KBM-7 (cell line): ENCODE measurements at places on chromosomes 5 and 9.

- DNase-seq: no peak
Observed at GRCh38 chr5:31918739-31919138, 255.4 kb downstream of the GOLPH3 start.

DNA sequence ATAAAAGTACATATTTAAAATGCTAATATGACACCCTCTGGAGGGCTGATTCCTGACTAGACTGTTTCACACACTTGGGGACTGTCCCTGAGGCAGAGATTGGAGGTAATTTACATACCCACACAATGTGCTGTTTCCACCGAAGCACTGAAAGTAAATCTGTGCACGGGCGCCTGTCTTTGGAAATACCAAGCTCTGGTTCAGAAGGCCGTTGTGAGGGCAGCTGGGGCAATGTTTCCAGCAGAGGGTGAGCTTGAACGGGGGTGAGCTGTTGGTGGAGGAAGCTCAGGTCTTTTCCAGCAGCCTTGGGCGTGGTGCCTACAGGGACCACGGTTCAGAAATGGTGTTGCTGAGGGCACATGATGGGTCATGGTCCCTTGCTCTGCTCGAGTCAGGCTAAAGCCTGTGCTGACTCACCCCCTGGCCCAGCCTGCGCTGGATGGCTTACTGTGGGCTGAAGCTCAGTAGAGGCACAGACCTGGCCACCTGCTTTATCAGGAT is 25.8 kb upstream of the HMCN2 start:
- no peak for DNase-seq

GRCh38 chr5:31561946-31562345 is 29.8 kb downstream of the C5orf22 start:
- DNase-seq: no peak

- peak; percentile 44 for DNase-seq
Observed at GRCh38 chr5:22852807-22853660, at the start of gene CDH12. Gene CDH12 (minus strand): TSS chr5:22853344.

DNA sequence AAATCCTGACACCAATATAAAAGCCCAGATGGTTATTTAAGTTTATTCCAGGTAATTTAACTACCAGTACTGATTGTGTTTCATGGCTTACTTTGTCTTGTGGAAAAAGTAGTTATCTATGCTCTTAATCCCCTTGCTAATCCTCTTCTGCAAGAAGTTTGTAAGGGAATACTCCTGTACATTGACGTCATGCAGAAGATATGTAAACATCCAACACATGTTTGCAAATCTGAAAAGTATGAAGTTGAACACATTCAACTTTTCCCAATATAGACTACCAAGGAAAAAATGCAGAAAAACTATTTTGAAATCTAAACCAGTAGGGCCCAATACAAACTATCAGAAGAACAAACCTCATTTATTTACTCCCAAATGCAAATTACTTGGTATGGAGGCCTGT is 56.3 kb upstream of the ELL2 start:
- DNase-seq: no peak

DNA sequence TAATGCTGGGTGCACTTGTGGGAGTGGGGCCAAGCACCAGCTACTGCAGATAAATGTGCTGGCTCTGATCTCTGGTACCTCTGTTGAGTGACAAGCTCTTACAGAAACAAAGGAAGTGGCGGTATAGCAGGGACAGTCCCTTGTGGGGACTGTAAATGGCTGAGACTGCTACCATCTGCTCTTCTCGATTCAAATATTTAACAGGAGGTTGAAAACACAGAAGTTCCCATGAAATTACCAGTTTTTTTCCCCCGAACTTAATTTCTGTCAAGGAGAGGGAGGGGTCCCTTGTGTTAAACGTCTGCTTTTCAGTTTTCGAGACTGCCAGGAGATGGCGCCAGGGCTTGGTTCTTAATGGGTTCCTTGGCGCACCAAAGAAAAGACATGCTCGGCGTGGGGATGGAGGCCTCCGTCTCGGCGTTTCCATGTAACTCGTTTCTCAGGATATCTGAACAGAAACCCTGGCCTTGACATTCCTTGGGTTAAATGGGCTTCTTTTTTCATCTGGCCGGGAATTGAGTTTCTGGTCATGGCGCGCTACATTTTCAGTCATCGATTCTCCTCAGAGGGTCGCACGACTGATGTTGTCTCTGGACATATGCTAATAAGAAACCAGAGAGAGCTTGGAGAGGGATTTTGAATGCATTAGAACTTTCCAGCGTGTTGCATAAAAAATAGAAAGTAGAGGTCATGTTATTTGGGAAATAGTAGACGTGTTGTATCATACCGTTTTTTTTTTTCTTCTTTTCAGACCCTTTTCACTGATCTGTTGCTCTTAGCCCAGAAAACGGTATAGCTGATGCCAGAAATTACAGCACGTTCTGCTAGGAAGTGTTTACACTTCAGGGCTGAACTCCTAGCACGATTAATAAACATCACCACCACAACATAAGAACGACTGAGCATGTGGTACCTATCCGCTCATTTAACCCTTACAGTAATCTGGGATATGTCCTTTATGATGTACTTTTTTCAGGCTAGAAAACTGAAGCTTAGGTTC is 64.0 kb downstream of the CARTPT start:
- DNase-seq: peak; percentile 71

DNA sequence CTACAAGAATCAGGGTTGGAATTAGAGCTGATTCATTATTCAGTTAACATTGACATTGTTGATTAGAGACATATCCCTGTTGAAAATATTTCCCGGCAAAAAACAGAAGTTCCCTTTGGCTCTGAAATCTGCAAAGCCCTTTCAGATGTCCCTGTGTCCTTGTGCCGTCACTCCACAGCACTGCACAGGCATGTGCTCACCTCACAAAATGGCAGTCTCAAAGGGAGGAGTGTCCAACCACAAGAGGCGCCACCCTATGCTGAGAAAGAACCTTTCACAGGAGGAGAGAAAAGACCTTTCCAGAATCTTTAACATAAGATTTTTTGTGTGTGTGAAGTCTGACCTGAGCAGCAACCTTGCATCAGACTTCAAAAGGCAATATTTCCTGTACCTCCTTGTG is 112.8 kb upstream of the PRSS3 start:
- no peak for DNase-seq

GRCh38 chr9:132878695-132879456 is at the start of gene SPACA9:
Gene SPACA9 (plus strand): TSS chr9:132878898. CDS start chr9:132883948, 5,050 bp downstream.
- DNase-seq: no peak

DNA sequence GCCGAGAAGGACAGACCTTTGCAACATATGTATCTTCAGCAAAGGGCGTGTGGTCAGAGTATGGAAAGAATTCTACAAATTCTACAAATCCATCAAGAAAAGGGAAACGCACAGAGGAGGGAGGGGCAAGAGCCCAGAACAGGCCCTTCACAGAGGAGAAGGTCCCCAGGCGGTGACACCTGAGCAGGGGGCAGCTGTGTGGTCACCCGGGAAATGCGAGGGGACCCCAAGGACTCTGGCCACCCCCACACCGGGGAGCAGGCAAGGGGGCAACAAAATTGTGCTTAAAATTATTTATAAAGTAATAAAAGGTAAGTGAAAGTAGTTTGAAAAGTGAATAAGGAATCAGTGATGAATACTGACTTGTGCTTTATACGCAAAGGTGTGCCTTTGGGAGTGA is 17.6 kb downstream of the NACC2 start:
- DNase-seq: no peak

GRCh38 chr9:131899296-131900228 is 159.7 kb upstream of the RAPGEF1 start:
- no peak for DNase-seq

GRCh38 chr5:16596581-16596940 is 20.2 kb downstream of the RETREG1 start:
- no peak for DNase-seq

GRCh38 chr5:28850320-28850921 is 1812.0 kb upstream of the CDH9 start:
- peak; percentile 0 for DNase-seq

DNA sequence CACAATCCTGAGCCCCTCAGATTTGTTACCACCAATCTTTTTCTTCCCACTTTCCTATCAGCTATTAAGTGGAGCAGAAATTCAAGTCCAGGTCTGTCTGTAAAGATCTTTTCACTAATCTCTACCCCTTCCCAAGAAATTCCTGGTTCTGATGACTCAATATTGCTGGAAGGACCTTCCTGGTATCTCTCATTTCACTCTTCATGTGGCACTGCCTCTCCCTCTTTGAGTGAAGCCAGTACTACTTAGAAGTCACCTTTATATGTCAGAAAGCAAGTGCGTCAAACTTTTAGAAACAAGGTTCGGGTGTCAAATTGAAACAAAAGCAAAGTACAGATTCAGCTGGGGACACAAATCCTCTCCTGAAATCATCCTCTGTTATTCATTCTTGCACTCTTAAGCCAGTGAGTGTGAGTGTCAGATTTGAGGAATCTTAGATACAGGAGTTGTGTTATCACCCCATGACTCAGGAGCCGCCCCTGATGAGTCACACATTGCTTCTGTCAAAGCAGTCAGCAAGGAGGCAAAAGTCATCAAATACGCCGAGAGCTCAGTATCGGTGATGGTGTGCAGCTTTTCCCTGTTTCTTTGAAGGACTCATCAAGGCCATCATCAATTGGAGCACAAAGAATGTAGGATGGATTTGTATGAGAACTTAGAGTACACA is 313.0 kb downstream of the CETN3 start:
- no peak for DNase-seq

GRCh38 chr9:68876681-68877080 is 137.2 kb downstream of the PRKACG start:
- DNase-seq: no peak

- DNase-seq: peak; percentile 65
Observed at GRCh38 chr5:98770209-98770910, 3.1 kb upstream of the RGMB start.

- no peak for DNase-seq
Observed at GRCh38 chr5:179886190-179886911, 21.3 kb downstream of the TBC1D9B start.

DNA sequence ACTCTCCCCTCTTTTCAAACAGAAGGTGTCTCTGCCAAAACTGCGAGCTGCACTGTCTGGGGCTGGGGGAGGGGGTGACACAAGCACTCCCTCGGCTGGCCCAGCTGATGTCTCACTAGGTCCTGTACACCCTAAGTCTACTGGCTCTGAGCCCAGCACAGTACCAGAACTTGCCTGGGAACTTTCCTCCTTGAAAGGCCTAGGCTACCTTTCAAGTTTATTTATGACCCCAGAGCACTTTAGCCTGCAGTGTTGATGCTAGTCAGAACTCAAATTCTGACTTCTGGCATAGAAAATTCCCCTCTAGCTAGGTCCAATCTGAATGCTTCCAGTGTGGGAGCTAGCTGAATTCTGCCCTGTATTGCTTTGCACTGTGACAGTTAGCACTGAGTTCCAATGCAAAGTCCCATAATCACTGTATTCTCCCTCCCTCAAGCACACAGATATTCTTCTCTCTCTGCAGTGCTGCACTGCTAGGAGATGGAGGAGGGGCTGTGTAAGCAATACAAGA is 10.5 kb downstream of the LURAP1L start:
- no peak for DNase-seq

DNA sequence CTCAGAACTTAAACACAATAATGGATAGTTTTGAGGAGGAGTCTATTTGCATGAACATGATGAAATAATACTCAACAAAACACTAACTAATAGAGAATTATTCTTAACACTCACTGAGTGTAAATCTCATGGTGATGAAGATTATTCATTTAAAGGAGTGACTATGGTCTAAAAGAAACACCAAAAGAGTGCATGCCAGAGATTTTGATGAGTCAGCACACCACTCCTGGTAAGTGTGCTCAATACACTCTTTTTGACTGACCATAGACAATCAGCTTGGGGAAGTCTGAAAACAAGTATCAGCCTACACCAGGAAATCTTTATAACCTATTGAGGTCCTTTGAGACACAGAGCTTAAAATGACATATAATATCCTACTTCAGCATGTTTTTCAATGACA is 6.8 kb upstream of the FST start:
- no peak for DNase-seq

DNA sequence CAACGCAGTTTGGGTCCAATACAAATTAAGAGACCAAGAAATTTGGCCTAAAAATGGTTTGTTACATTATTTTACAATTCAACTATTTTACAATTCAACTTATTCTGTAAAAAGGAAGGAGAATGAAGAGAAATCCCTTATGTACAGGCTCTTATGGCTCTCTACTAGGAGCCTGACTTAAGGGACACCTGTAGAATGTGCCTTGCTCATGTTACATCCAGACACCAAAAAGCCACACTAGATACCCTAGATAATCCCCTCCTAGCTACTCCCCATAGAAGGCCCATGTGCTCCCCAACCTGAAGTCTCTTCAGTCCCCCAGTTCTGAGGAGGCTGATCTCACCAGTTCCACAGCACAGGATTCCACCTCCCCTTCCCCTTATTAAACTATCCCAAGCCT is 14.1 kb upstream of the NNT start:
- no peak for DNase-seq

- DNase-seq: no peak
Observed at GRCh38 chr5:18010053-18010452, 375.8 kb downstream of the TAF11L14 start.

DNA sequence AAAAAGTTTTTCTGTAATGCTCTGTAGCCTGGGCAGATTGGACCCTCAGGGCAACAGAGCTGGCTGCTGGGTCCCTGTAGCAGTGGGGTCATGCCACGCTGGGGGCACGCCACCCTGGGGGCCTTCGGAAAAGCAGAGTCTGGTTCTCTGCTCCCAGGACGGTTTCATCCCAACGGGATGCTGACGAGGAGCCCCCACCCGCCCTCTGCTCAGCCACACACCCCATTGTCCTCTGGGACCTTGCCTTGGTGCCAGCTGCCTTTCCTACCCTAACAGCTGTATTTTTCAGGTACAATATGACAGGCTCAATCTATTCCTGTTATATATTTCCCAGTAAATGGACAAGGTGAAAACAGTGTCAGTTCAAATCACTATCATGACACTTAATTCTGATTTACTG is 29.0 kb upstream of the MVB12B start:
- DNase-seq: no peak

DNA sequence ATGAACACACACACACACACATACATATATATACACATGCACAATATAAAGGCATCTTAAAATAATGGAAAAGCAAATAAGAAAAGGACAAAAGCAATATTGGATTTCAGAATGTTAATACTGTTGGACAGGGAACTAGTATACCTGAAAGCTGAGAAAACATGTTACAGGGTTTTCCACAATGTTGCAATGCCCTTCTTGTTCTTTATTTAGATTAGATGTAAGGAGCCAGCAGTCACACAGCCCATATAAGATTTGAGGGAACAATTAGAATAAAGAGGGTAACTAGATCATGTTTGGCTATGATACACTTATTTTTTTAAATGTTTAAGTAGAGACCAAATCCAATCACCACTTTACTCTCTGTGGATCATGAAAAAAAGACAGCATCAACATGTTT is 61.7 kb downstream of the SH3TC2 start:
- DNase-seq: no peak

- no peak for DNase-seq
Observed at GRCh38 chr5:78610163-78610583, 38.4 kb downstream of the LHFPL2 start.

- DNase-seq: no peak
Observed at GRCh38 chr5:6827526-6828219, 114.4 kb downstream of the TENT4A start.
